ENCODE measurements at places on chromosomes 7 and 10.

DNA sequence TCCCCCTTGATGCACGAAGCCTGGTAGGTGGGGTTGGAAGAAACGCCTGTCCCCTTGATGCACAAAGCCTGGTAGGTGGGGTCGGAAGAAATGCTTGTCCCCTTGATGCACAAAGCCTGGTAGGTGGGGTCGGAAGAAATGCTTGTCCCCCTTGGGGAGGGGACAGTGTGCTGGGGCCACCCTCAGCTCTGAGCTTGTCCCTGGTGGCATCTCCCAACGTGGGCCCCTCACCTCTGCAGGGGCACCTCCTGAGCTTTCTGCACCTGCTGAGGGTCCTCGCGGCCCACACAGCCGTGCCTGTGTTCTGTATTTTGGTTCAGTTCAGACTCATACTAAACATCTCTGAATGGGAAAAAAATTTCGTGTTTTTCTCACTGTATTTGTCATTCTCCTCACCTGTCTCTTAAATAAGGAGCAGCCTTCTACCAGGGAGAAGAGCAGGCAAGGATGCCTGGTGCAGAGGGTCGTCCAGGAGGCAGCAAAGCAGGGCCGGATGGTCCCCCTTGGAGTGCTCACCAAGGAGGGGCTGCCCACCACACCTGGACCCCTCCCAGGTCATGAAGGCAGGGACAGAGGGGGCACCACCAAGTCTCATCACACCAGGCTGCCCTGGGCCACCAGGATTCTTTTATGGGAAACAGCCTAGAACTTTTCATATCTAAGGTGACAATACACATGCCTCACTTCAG, 24.7 kb downstream of the VIPR2 start:
- no peak for DNase-seq

DNA sequence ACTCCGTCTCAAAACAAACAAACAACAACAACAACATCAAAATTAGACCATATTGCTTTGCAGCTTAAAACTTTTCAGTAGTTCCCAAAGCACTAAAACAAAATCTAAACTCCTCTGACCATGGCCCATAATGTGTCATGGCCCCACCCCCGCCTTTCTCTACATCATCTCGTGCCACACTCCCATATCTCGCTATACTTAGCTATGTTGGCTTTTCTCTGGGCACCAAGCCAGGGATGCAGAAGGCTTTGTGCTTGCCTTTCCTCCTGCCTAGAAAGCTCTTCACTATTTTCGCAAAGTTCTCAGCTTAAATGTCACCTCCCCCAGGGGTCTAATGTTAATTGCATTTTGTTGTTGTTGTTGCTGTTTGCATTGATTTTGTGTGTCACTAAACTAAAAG, 15.1 kb upstream of the SLC16A12 start:
- DNase-seq: no peak

- DNase-seq: no peak
Observed at GRCh38 chr10:110032801-110033700, 25.3 kb downstream of the ADD3 start.

DNA sequence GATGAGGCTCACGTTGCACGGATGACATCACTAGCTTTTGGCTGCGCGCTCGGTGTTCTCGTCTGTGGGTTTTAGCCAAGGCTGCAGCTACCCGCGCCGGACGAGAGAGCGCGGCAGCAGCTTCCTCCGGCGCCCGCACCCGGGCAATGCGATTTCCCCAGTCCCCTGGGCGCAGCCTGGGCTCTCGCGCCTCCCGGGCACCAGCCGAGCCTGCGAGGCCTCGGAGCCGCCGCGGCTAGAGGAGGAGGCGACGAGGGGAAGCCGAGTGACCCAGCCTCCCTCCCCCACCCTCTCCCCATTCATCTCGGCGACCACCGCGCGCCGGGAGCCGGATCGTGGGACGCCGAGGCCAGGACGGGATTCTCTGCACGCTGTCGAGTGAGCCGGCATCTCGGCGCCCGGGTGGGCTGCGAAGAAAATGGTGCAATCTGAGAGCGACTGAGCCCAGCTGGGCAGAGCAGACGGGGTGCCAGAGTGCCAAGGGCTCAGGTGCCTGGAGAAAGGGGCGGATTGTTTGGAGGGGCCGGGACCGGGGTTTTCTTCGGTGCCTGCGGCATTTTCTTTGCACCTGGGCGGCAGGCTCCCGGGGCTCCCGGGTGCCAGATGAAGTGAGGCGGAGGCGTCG, 1.2 kb upstream of the TMEM178B start:
- DNase-seq: no peak

GRCh38 chr10:75209086-75209920, 1.3 kb upstream of the VDAC2 start:
- DNase-seq: no peak

DNA sequence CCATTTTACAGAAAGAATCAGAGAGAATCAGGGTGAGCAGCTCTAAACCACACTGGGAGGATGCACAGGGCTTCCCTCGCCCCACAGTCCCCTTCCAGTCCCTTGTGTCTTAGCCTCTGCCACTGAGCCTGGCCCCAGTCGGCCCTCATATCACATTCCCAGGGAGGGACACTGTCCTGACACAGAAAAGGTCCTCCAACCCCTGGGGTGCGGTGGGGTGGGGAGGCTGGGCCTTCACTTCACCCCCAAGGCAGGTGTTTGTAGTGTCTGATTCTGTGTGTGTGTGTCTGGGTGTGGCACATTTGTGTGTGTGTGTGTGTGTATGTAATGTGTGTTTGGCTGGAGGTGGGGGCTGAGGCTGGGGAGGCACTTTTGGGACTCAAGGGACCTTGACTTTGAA, 1.8 kb upstream of the KCP start:
- DNase-seq: no peak

- DNase-seq: no peak
Observed at GRCh38 chr7:131640686-131641085, 84.3 kb upstream of the PODXL start.

- DNase-seq: no peak
Observed at GRCh38 chr7:133511252-133511651, 258.4 kb downstream of the EXOC4 start.

DNA sequence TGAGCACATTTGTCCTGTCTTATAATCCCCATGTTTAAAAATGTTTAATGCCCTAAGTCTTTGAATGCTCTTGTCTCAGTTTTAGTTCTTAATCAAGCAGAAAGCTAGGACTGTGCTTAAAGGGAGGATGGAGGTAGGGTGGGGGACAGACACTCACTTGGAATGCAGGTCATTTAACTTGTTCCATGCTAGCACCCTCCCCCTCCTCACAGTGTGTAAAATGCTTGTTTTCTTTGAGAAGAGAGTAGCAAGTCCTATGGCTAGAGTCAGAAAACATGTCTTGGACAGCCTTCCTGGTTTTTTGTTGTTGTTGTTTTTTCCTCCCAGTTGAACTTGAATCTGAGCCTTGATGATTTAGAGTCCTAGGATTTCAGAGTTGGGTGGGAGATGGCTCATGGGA, 114.2 kb downstream of the PLPP4 start:
- DNase-seq: no peak

GRCh38 chr10:5691786-5692185, 7.1 kb downstream of the TASOR2 start:
- no peak for DNase-seq

DNA sequence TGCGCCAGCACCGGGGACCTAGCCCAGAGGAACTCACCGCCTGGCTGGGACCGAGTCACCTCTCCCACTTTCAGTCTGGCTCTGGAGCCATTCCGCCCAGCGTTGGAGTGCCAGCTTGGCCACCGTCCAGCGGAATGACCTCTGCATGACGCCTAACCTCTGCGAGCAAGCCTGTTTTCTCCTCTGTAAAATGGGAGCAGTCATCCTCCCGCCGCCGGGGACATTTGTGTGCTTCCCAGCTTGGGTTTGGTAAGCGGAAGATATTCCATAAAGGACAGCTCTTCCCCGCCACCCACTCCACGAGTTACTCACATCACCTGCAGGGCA, 1.3 kb upstream of the ZCCHC24 start:
- DNase-seq: no peak

DNA sequence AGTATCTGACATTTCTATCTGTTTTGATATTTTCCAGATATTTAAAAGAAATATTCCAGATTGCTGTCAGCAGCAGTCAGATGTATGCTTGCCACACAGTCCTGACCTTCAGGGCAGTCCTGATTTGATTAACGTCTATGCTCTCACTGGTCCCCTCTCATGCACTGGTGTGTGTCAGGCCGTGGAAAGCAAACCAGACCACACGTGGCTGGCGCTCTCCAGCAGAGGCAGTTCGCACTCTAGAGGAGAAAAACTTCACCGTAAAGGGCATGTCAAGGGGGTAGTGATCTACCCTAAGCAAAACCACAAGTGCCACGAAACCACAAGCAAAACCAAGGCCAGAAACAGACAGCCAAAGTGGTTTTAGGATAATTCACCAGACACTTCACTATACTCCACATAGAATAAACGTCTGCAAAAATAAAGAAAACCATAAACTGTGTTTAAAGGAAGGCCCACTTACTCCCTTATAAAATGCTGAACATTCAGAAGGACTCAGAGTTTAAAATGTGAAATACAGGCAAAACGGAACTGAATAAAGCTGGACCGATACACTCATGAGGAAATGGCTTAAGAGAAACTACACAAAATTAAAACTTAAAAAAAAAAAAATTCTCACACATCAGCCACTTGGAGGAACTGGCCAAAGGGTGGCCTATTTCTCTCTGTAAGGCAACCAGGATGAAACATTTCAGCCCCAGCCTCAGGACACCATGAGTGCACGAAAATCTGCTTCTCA, 26.4 kb downstream of the PARP12 start:
- no peak for DNase-seq

GRCh38 chr7:85927226-85927625, 716.5 kb upstream of the GRM3 start:
- DNase-seq: no peak

GRCh38 chr10:74088722-74089121, 61.9 kb downstream of the AP3M1 start:
- DNase-seq: no peak

DNA sequence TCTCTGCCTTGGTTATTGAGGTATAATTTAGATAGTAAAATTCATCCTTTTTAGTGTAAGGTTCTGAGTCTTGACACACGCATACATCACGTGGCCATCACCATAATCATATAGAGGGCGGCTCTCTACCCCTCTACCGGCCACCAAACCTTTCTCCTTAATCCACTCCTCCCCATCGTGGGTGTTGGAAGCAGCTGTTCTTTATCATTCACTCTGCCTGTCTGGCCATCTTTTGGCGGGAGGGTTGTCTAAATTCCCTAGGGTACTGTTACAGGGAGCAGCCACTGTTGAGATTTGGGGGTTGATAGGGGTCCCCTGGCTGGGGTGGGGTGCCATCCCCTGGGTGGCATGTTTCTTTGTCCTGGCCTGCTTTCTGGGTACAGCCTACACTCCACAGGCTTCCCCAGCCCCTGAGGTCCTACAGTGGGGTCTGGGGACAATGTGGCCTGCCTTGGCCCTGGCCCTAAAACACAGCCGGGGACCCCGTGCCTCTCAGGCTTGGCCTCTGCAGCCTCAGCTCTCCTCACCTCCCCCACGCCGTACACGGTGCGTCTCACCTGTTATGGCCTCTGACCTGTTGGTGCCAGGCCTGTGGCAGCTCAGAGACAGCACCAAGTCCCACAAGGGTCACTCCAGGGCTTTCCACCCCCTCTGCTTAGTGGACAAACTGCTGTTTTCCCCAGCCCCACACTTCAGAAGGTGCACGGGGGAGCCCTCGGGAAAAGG, 17.5 kb downstream of the AMZ1 start:
- no peak for DNase-seq

DNA sequence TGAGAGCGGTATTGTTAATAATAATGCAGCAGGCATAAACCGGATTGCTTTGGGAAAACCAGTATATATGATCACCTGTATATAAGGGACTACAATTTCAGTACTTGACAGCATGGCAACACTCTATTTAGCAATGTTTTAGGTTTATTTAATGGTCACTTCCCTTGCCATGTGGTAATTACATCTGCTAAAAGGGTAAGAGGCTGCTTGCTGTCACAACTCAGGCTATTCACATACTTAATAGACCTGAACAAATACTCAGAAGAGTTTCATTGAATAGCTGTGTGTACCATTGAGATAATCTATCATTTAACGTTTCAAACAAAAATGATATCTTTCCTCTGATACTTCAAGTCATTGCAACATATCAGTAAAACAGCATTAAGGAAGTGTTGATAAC, 90.1 kb downstream of the PCDH15 start:
- DNase-seq: no peak

DNA sequence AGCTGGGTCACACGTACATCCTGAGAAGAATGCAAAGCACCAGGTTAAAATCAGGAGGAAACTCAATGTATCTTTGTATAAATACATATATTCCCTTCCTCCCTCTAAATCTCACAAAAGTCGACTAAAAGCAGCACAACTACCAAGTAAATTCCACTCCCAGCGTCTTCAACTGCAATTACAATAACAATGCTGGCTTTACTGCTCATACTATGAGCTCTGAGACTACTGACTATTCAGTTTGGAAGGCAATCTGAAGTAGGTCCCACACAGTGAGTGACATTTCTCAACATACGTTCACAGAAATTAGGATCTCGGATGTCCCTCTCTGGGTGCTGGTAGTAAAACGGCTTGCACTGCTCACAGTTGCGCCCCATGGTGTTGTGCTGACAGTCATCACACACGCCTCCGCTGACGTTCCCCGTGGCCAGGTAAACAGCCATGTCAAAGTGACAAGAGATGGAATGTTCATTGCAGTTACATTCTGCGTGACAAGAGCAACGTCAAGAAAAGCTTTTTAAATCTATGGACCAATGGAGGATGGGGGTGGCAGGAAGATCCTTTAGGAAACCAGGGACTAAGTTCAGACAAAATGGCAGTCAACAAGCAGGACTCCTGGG, 27.5 kb downstream of the LAMB1 start:
- no peak for DNase-seq

DNA sequence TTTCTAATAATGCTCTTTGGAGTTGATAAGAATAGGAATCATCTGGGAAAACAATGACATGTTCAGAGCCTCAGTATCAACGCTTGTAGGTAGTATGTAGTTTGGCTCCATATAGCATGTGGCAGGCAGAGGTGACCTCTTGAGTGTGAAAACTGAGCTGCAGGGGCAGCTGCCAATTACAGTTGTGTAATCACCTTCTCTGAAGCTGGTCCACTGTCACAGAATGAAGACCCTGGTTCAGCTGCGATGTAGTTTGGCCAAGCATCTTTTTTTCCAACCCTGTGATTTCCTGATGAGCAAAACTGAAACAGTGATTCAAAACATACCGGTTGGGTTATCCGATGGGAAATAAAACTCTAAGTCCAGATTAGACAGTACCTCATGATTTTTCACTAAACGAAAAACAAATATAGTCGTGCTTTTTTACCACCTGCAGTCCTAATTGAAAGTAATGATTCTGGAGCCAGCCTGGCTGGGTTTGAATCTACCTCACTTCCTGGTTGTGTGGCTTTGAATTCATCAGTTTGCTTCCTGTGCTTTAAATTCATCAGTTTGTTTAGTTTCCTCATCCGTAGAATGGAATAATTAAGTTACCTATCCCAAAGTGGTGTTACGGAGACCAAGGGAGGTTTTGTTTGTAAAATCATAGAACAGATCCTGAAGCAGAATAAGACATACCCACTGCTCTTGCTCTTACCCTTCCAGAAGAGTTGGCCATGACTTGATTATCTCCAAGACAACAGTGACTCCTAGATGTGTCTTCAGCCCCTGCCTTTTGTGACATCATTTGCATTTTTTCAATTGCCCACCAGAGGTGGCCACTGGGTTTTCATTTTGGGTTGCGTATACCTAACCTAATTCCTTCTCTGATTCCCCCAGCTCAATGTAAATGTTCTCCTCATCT, 87.4 kb downstream of the CELF2 start:
- DNase-seq: no peak
